Liver (tissue), 10 donors: ENCODE measurements at places on chromosomes 1 and 21. TPM values are rescaled to one million over a fixed set of nuclear protein-coding genes. Genes with fewer than 3 reads are reported as not detected.

GRCh38 chr1:161905269-161905884, 118.3 kb downstream of the OLFML2B start:
- H3K4me1 ChIP-seq, result no peaks in the 10 kb centered on the region
- H3K4me3 ChIP-seq, result no peak overlapping the region
- H3K27me3 ChIP-seq, result no peaks in the 10 kb centered on the region

Gene FNDC10
- total RNA-seq, result 0.08 TPM

Gene G0S2
- total RNA-seq, result 9.6 TPM

- peaks cover 7% of the 10 kb centered on the region for H3K4me1 ChIP-seq
- no peak for DNase-seq
- H3K27me3 ChIP-seq, result peaks cover 3% of the 10 kb centered on the region
- no peak overlapping the region for H3K4me3 ChIP-seq
- H3K36me3 ChIP-seq, result no peaks in the 10 kb centered on the region
Measured at GRCh38 chr1:53733447-53733931, 5.5 kb downstream of the GLIS1 start.

DNA sequence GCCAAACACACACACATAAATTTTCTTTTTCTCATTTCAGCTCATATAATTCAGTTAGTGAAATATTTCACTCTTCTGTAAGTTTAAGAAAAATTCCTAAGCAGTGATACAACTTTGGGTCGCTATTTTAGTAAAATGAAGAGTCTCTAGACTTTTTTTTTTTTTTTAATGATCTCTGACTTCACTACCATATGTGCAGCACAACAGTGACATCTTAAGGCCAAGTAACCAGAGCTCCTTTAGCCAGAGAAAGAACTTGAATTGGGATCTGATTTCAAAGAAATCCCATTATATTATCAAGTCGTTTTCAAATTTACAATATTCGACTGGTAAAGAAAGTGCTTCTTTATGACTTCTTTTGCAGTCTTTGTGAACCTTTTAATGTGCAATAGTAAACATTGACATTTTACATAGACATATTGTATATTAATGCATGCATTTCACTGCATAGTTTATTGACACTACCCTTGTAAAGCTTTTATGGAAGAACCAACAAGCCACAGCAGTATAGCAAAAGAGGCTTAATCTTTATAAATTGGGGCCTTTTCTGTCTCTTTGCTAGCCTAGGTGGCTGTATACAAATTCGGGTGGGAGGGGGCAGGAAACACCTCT, 62.2 kb downstream of the LRRC40 start:
- H3K27me3 ChIP-seq, result no peaks in the 10 kb centered on the region
- no peaks in the 10 kb centered on the region for H3K4me1 ChIP-seq
- H3K36me3 ChIP-seq, result peaks cover 4% of the 10 kb centered on the region
- H3K4me3 ChIP-seq, result no peak overlapping the region
- H3K27ac ChIP-seq, result no peak overlapping the region

DNA sequence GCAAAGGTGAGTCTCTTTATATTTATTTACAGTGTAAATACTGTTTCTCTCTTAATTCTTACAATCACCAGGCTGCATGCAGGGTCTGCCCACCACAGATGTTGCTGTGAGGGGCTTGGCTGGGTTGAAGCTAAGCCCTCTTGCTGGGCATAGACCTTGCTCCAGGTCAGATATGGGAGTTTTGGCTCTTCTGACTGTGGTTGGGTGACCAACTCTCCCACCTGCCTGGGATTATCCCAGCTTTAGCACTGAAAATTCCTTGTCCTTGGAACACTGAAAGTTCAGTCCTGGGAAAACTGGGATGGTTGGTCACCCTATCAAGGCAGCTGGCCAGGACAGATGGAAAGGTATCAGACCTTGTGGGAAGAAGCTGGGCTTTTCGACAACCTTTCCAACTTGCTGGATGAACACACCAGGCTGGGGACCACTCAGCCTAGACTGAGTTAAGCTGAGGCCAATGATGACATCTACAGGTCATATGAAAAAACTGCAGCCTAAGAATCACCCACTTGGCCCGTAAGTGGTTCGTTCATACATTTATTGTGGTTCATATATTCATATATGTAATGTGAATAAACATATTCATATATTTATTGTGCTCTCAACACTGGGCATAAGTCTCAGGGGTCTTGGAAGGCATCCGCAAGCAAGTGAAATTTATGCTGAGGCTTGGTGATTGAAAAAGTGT, 26.6 kb upstream of the HPDL start:
- no peak for DNase-seq
- no peaks in the 10 kb centered on the region for H3K36me3 ChIP-seq
- no peak overlapping the region for H3K27ac ChIP-seq
- no peaks in the 10 kb centered on the region for H3K27me3 ChIP-seq
- H3K4me1 ChIP-seq, result peaks cover 12% of the 10 kb centered on the region

- H3K27me3 ChIP-seq, result no peaks in the 10 kb centered on the region
- H3K4me3 ChIP-seq, result no peak overlapping the region
- H3K36me3 ChIP-seq, result no peaks in the 10 kb centered on the region
- no peak for DNase-seq
- no peak overlapping the region for H3K27ac ChIP-seq
Measured at GRCh38 chr1:15414445-15414983, 4.8 kb downstream of the EFHD2 start.

DNA sequence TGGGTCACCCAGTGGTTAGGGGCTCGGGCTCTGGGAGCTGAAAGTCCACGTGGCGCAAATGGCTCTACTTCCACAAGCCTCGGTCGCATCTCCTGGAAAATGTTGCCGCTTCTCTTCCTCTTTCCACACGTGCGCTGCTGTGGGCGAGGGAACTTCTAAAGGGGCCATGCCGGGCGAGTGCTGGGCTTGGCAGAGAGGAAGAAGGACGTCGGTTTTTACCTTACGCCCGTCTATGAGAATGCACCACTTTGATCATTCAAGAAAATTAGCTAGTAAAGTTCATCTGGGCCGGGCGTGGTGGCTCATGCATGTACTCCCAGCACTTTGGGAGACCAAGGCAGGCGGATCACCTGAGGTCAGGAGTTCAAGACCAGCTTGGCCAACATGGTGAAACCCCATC, 10.4 kb downstream of the SLC45A1 start:
- no peaks in the 10 kb centered on the region for H3K27me3 ChIP-seq
- H3K27ac ChIP-seq, result no peak overlapping the region
- H3K4me3 ChIP-seq, result no peak overlapping the region

DNA sequence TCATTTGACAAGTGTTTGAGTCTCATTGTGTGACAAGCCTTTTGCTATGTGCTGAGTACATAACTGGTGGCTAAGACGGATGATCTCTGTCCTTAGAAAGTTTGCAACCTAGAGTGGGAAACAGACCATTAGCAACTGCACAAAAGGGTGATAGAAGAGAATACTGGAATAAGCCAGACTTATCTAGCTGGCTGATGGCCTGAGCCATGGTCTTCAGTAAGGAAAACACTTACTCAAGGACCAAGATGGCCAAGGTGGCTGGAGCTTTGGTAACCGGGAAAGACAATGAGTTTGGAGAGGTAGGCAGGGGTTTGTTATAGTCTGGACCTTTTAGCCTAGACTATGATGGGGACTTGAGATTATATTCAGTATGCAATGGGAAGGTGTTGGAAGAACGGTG, 1.6 kb upstream of the TAF12 start:
- H3K4me3 ChIP-seq, result no peak overlapping the region
- peak overlapping the region; percentile 94 for H3K27ac ChIP-seq
- no peaks in the 10 kb centered on the region for H3K36me3 ChIP-seq
- no peaks in the 10 kb centered on the region for H3K27me3 ChIP-seq
- DNase-seq, result no peak
- H3K4me1 ChIP-seq, result peaks cover 15% of the 10 kb centered on the region

Gene FOXD2
- total RNA-seq, result 0.05 TPM

DNA sequence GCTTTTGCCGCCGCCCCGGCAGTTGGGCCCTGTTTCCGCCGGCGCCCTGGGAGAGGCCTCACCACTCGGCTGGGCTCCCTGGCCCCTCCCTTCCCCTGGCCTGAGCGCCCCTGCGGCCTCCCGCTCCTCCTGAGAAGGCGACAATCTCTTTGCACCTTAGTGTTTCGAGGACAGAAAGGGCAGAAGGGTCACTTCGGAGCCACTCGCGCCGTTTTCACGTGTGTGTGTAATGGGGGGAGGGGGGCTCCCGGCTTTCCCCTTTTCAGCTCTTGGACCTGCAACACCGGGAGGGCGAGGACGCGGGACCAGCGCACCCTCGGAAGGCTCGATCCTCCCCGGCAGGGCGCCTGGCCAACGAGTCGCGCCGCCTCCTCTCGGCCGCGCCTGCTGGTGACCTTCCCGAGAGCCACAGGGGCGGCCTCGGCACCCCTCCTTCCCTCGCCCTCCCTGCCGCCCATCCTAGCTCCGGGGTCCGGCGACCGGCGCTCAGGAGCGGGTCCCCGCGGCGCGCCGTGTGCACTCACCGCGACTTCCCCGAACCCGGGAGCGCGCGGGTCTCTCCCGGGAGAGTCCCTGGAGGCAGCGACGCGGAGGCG, 432 bp upstream of the SIM2 start:
- H3K4me1 ChIP-seq, result peaks cover 30% of the 10 kb centered on the region
- no peaks in the 10 kb centered on the region for H3K36me3 ChIP-seq
- H3K4me3 ChIP-seq, result peak overlapping the region; percentile 28
- no peak for DNase-seq

Gene ANGPTL3
- 121 TPM for total RNA-seq

- no peaks in the 10 kb centered on the region for H3K4me1 ChIP-seq
- no peaks in the 10 kb centered on the region for H3K36me3 ChIP-seq
- H3K4me3 ChIP-seq, result no peak overlapping the region
Measured at GRCh38 chr1:191752342-191752741, 405.9 kb upstream of the RGS18 start.

Gene ZSWIM5
- total RNA-seq, result 1.7 TPM

DNA sequence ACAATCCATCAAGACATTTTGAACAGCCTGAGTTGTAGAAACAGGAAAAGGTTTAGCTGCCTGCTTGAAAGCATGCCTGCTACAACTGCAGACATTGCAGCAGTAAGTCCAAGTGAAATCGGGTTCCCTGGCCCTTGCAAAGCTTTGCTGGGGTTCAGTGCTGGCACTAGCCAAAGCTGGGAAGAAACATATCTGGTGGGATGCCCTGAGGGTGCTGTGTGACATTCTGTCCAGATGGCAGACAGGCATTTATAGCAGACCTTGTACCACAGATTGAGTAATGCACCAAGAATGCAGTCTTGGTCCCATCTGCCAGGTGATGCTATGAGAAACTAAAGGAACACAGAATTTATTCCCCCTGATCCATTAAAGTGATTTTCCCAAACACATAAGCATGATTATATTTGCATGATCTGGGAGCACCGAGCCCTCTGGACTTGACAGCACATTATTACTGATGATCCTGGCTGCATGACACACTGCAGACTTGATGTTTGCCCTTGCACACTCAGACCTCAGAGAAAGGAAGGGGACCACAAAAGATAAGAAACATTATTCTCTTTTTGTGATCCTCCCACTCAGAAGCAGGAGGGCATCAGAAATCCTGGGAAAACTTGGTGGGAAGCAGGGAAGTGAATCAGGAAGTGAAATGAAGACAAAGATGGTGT, 223.7 kb upstream of the FAM78B start:
- no peak overlapping the region for H3K27ac ChIP-seq
- no peaks in the 10 kb centered on the region for H3K4me1 ChIP-seq
- H3K4me3 ChIP-seq, result no peak overlapping the region
- no peaks in the 10 kb centered on the region for H3K36me3 ChIP-seq
- H3K27me3 ChIP-seq, result no peaks in the 10 kb centered on the region

GRCh38 chr1:93678491-93678890, 3.1 kb downstream of the BCAR3 start:
- H3K27ac ChIP-seq, result no peak overlapping the region
- H3K36me3 ChIP-seq, result no peaks in the 10 kb centered on the region
- peaks cover 15% of the 10 kb centered on the region for H3K4me1 ChIP-seq
- no peak for DNase-seq
- no peak overlapping the region for H3K4me3 ChIP-seq
